Tongue (tissue), 3 donors: ENCODE measurements at places on chromosomes 2 and 18. TPM values are rescaled to one million over a fixed set of nuclear protein-coding genes. Genes with fewer than 3 reads are reported as not detected.

GRCh38 chr2:200698217-200698616 is 112.4 kb downstream of the AOX1 start:
- DNase-seq = no peak

Gene WDR75
- total RNA-seq = 52.5 TPM

DNA sequence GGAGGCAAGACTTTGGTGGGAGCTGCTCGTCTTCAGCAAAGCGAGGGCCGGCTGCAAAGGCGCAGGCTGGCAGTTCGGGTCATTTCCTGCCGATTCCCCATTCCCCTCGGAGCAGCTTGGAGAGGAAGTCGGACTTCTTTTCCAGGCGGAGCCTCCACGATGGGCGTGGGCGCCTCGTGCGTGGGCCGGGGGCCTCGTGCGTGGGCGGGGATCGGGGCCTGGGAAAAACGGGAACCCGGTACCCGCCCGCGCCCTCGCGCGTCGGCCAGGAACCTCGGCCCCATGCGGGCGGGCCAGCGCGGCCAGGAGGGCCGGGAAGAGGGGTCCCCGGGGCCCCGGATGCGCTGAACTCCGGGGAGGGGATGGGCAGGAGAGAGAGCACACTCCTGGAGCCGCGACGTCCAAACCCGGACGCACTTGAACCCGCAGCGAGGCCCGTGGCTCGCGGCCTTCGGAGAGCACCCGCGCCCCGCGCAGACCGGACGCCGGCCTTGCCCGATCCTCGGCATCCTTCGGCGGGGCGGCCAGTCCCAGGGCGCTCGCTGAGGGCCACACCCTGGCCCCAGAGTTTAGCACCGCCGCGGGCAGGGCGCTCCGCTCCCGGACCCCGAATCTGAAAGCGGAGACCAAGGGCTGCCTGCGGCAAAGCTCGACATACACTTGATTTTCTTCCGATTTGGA is 368.4 kb downstream of the MTX2 start:
- peak; percentile 37 for DNase-seq

DNA sequence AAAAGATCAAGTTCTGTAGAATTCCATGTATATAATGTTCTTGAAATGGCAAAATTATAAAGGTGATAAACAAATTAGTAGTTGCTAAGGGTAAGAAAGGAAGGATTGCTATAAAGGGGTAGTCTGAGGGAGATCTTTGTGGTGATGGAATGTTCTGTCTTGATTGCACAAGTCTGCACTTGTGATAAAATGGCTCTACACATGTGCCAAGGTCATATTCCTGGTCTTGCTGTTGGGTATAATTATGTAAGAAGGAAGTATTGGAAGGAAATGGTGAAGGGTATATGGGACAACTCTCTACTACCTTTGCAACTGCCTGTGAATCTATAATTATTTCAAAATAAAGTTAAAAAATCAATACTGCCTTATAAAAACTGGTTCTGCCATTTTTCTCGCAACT is 15.3 kb downstream of the SGPP2 start:
- no peak for DNase-seq

Gene SKOR2
- not detected for total RNA-seq

Gene SAG
- not detected for total RNA-seq

GRCh38 chr2:110751642-110752041 is 19.3 kb downstream of the ACOXL start:
- DNase-seq = no peak
